ENCODE measurements at places on chromosomes 6 and 20. TPM values are rescaled to one million over a fixed set of nuclear protein-coding genes. Genes with fewer than 3 reads are reported as not detected.

DNA sequence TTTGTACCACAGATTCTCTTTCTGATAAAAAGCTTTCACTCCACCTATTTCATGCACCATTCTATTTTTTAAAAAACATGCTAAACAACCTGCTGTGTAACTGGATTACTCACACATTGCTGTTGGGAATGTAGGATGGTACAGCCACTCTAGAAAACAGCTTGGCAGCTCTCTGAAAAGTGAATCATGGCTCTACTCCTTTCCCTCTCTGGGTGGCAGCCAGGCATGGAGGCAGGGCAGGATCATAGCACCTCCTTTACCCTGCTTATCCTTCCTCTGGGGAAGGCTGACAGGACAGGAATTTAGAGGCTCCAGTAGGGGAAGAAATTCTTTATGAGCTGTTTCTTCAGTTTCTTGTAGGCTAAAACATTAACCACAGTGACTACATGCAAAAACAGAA is 6.7 kb upstream of the VNN2 start:
- DNase-seq: peak; percentile 94

PPP1R3G gene
- 0.54 TPM for total RNA-seq

GRCh38 chr6:130148181-130148580 is 74.6 kb downstream of the SAMD3 start:
- no peak for DNase-seq

DXO gene
- 15.1 TPM for total RNA-seq

- no peak for DNase-seq
These were observed 135.3 kb upstream of the NEDD9 start for GRCh38 chr6:11367638-11368199.

SLC17A3 gene
- not detected for total RNA-seq

Data from HFFc6 (cell line).